DMS153 (cell line): ENCODE measurements at places on chromosomes 7 and 10.

DNA sequence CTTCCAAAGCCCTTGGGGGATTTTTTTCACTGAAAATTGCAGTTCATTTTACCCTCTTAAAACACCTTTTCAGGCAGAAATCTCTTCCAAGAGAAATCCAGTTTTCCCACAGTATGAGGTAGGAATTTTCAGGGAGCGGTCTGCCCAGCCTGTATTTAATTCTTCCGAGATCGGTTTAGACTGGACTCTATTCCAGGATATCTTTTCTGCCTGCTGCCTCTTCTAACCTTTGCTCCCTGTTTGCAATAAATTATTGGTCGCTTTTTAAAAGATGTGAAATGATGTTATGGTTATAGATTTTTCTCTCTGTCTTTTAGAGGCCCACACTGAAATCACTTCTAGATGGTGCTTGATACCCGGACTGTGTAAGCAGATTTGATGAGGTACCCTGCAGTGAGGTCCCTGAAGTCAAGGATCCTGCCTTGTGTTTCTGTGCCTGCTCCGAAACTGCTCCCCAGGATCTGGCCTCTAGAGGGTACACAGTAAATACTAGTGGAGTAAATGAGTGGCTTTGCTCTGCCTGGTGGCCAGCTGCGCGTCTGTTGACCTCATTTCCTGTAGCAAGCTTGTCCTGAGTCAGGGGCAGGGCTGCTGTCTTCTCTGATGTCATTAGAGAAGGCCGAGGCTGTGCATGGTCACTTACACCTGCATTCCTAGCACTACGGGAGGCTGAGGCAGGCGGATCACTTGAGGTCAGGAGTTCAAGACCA lies 191.6 kb downstream of the FANK1 start:
- DNase-seq: no peak

DNA sequence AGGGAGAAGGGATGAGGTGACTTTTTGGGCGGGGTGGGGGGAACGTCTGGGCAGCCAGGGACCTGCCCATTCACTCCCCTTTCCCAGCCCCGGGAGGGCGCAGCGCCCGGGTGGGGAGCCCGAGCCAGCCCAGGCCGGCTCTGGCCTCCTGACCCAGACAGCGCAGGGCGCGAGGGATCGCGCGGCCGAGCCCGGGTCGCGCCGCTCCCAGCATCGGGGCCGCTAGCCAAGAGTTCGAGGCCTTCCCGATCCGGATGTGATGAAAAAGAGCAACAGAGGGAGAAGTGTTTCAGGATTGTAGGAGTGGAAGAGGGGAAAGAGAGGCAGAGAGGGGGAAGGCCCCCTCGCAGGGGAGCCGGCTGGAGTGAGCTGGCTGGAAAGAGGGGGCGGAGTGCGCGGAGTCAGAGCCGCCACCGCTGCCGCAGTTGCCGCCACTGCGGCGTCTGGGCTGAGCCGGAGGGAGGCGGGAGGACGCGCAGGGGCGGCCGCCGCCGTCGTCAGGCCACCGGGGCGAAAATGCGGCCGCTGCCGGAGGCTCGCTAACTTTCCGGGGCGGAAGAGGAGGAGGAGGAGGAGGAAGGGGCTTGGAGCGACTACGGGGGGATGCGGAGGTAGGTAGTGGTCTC lies at the start of gene MDFIC:
Gene MDFIC, plus strand, starts transcription at position 69 of the 626 bp plus-strand sequence. CDS start 940 bp downstream, outside the sequence.
- DNase-seq: no peak

DNA sequence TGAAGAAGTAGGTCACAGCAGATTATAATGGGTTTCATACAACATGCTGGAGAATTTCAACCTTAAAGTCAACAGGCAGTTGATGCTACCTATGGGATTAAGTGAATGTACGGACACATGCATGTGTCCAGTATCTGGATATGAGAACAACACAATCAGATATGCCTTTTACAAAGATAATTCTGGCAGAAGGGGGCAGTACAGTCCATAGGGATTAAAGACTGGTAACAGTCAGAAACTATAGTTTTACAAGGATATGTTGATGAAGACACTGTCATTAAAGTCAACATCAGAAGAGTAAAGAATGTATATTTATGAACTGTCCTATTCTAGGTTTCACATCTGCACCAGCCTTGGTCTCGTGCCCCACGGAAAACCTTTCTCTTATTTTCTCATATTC lies 41.5 kb downstream of the ANKMY2 start:
- no peak for DNase-seq

DNA sequence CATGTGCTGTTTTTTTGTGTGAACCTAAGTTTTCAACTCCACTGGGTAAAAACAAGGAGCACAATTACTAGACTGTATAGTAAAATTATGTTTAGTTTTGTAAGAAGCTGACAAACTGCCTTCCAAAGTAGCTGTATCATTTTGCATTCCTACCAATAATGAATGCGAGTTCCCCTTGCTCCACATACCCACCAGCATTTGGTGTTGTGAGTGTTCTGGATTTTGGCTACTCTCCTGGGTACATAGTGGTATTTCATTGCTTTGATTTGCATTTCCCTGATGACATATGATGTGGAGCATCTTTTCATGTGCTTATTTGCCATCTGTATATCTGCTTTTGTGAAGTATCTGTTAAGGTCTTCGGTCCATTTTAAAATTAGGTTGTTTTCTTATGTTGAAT lies 178.2 kb downstream of the HIBADH start:
- no peak for DNase-seq

DNA sequence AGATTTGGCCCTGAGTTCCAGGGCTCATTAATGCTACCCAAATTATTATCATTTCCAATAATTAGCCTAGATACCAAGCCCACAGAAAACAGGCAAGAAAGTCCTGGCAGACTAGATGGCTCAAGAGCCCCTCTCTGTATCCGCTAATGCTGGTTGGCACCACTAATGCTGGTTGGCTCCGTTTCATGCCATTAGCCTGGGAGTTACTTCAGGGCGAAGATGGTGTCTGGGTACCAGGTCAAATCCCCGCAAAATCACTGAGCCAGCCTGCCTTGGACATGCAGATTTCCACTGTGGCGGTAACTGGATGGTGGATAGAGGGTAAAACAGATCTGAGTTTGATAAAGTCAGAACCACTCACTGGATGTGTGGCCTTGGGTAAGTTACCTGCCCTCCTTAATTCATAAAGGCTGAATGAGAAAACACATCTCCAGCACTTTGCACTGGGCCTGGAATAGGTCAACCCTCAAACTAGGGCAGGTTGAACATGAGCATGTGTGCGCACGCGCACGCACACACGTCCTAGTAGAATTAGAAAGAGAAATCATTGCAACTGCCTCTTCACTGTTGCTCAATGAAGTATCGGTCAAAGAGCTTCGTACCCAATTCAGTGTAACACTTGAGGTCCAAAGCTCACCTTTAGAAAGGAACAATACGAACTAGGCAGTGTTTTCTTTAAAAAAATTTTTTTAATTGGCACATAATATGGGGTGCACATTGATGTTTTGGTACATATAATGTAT lies 91.5 kb downstream of the PRPF18 start:
- no peak for DNase-seq

DNA sequence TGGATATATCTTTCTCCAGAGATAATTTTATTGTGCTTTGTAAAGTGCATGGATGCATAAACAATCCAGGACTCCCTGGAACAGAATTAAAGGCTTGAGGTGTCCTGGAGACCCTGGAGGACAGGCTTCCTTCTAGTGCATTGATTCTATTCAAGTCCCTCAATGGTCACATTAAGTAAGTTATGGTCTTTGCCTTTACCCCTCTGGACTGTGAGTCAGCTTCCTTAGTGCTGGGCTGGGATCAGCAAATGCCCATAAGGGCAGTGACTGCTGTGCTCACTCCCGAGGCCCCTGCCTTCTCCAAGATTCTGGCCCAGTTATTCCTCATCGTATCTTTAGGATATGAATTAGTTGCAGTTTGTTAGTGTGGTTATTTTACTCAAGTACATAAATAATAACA lies 178.7 kb upstream of the PRSS58 start:
- no peak for DNase-seq

- no peak for DNase-seq
Observed at GRCh38 chr7:7553386-7553785, 13.3 kb upstream of the MIOS start.

- no peak for DNase-seq
Observed at GRCh38 chr10:70939441-70940003, 51.2 kb upstream of the PCBD1 start.

GRCh38 chr10:31395695-31396094 lies 76.7 kb downstream of the ZEB1 start:
- DNase-seq: no peak

GRCh38 chr7:47551668-47552440 lies 30.1 kb downstream of the TNS3 start:
- DNase-seq: no peak

DNA sequence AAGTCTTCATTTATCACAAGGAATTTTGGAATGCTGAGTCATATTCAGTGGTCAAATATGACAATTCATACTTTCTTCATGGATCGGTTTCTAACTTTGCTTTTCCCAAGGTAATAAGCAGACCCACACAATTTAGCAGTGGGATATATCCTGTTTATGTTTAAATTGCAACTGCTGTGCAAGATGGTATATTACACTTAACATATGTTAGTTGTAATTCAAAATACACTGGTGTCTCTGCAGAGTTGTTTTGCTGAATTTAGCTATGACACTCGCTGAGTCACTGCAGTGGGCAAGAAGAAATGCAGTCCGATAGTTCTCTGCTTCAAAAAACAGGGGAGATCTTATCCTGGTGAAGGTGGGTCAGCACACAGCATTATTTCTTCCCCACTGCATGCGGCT lies 194.8 kb upstream of the PTN start:
- no peak for DNase-seq

DNA sequence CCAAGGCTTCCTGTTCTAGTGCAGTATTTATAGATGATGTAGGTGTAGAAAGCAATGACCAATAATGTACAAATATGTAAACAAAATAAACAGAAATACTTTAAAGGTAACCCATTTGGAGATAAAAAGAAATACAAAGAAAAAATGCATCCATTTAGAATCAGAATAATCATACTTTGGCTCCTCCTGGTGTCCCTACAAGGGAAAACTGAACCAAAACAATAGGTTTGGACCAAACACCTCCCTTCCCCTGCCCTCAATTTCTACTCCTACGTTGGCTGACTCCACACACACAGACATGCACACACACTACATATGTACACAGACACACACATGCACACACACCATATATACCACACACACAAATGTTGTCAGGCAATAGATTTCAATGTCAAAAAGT lies 36.0 kb downstream of the C10orf143 start:
- DNase-seq: no peak

DNA sequence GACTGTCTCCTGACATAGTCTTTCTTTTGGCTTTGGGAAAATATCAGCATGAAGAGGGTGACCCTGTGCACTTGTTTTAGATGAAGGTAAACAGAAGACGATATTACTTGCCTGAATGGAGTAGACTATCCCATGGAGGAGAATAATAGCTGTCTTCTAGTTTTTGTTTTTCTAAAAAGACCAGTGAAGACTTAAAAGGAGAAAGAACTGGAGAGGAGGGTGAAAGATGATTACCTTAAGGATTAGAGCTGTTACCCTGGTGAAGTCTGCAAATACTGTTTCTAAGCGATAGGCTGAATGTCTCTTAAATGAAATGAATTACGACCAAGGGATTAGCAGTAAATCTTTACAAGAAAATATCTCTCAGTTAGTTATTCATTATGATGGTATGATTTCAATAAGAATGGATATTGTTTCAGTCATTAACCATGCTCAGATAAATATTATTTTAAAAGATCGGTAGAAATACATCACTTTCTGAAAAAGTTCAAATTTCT lies 255.6 kb upstream of the FERD3L start:
- no peak for DNase-seq

DNA sequence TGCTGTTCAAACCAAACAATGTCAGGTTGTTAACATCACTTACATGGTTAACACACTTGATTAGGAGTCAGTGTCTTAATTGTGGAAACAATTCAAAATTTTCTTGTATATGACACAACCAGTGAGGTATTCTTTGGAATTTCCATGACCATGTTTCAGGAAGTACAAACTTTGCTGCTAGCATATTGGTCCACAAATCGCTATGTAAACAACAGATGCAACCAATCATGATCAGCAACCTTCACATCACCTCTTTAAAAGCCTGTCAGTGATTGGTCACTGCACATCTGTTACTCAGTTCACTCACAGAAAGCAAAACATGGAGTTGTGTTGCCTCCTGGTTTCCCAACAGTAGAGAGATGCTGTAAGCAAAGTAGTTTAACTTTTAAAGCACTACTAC lies 108.9 kb upstream of the FAM3C start:
- no peak for DNase-seq

DNA sequence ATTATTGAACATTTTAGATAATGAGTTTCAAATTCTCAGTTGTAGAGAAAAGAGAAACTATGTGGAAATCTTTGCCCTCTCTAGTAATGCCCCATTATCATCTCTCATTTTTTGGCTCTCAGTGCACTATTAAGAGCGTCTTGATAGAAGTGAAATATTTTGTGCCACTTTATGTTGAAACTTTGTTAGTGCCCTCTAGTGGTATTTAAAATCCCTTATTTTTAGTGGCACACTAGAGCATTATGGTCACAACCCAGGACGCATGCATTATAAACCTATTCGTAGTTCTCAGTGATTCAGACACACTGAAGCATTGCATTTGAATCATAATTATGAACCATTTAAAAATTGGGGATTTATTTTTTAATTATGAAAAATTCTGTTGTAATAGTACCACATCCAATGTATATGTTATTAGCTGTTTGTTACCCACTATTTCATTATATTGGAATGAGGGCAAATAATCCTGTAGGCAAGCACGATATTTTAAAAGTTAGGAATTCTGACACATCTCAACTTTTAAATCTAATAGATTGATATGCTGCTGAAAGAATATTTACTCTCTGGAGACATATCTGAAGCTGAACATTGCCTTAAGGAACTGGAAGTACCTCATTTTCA lies 21.9 kb downstream of the PDCD4 start:
- DNase-seq: peak; percentile 27

GRCh38 chr7:130529417-130529816 lies 37.5 kb downstream of the MEST start:
- no peak for DNase-seq

- DNase-seq: peak; percentile 21
Observed at GRCh38 chr7:108146070-108146842, 16.1 kb upstream of the LAMB4 start.

- no peak for DNase-seq
Observed at GRCh38 chr7:95863-96260, 96.5 kb upstream of the FAM20C start.

DNA sequence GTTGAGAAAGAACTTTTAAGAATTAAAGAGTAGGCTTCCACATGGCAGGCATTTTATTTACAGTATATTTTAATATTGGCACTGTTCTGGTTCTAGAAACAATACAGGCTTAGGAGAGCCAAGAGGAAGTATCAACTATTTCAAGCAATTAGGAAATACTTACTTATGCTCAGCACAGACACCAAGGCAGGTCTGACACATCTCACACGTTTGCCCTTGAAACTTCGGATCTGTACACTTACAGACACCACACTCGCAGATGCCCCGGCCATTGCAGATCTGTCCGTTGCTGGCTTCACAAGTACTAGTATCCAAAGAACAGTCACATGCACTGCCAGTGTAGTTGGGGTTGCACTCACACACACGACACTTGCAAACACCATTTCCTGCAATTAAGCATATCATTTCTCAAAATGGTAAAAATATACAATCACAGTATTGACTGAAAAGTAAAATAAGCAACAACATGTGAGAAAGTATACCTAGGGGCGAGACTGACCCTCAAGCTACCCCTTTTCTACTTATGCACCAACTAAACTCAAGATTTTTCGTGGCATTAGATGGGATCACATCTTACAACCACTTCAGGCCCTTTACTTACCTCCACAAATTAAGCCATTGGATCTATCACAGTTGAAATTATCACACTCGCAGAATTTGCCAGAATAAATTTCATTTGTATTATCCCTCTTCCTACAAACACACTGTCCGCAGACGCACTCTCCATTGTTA lies 46.6 kb downstream of the ITGB1 start:
- DNase-seq: no peak

- DNase-seq: no peak
Observed at GRCh38 chr7:8213381-8213780, 48.6 kb downstream of the ICA1 start.
